ENCODE measurements at places on chromosomes 4 and X. TPM values are rescaled to one million over a fixed set of nuclear protein-coding genes. Genes with fewer than 3 reads are reported as not detected.

The TRPC3 gene
- total RNA-seq: 0.45 TPM

The NPY2R gene
- not detected for total RNA-seq

The USP51 gene
- 1.0 TPM for total RNA-seq

The DAPP1 gene
- total RNA-seq: not detected

The LRRC66 gene
- 0.32 TPM for total RNA-seq

The GRIA2 gene
- not detected for total RNA-seq

The TKTL2 gene
- not detected for total RNA-seq

The TRMT10A gene
- total RNA-seq: 6.0 TPM

The SPRY1 gene
- 13.5 TPM for total RNA-seq

The TMSB15C gene
- total RNA-seq: 4.7 TPM

The SLITRK4 gene
- 3.0 TPM for total RNA-seq

The DEFB131A gene
- total RNA-seq: not detected

The CSN3 gene
- total RNA-seq: not detected

The AMOT gene
- 0.23 TPM for total RNA-seq

The HTN3 gene
- not detected for total RNA-seq

The TEX11 gene
- not detected for total RNA-seq

The TBX22 gene
- total RNA-seq: not detected

The COL4A6 gene
- 0.75 TPM for total RNA-seq

The PABPC5 gene
- 3.7 TPM for total RNA-seq

The RAB33B gene
- 3.6 TPM for total RNA-seq

The CTAG1A gene
- not detected for total RNA-seq

The SLC7A11 gene
- 6.1 TPM for total RNA-seq

The SEPTIN11 gene
- 188 TPM for total RNA-seq

The WDR13 gene
- 131 TPM for total RNA-seq

The RASGEF1B gene
- not detected for total RNA-seq

The ABCG2 gene
- total RNA-seq: 1.2 TPM

The SSX1 gene
- total RNA-seq: not detected

The CT45A10 gene
- total RNA-seq: not detected

The MAGEA2B gene
- total RNA-seq: not detected

The AKAP14 gene
- not detected for total RNA-seq

The IQSEC2 gene
- 17.0 TPM for total RNA-seq

The HSD17B11 gene
- 32.4 TPM for total RNA-seq

The PRPS2 gene
- 44.4 TPM for total RNA-seq

The UGT2B11 gene
- total RNA-seq: not detected

The ASB12 gene
- total RNA-seq: not detected

The FATE1 gene
- total RNA-seq: not detected

The PNCK gene
- 0.19 TPM for total RNA-seq

The CXCL3 gene
- total RNA-seq: 8.7 TPM

The DGKK gene
- not detected for total RNA-seq

The MAGEA11 gene
- not detected for total RNA-seq

The DIPK2B gene
- not detected for total RNA-seq

The HS3ST1 gene
- under 0.01 TPM for total RNA-seq

The HSFX1 gene
- total RNA-seq: not detected
